Forelimb muscle (tissue), 1 donor: ENCODE measurements at places on chromosomes 1 and 21. TPM values are rescaled to one million over a fixed set of nuclear protein-coding genes. Genes with fewer than 3 reads are reported as not detected.

DNA sequence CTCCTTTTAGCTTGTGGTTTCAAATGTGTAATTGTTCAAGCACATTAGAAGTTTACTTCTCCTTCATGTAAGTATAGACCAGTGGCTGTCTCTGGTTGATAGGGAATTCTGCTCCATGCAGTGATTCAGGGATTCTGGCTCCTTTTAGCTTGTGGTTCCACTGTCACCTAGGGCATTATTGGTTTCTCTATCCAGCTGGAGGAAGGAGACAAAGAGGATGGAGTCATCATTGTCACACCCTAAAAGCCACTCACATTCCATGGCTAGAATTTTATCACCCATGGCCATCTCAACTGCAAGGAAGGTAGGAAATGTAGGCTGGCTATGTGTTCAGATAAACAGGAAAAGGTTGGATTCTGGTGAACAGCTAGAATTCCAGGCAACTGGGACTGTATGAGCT, 131.2 kb downstream of the URB2 start:
- DNase-seq: no peak

DNA sequence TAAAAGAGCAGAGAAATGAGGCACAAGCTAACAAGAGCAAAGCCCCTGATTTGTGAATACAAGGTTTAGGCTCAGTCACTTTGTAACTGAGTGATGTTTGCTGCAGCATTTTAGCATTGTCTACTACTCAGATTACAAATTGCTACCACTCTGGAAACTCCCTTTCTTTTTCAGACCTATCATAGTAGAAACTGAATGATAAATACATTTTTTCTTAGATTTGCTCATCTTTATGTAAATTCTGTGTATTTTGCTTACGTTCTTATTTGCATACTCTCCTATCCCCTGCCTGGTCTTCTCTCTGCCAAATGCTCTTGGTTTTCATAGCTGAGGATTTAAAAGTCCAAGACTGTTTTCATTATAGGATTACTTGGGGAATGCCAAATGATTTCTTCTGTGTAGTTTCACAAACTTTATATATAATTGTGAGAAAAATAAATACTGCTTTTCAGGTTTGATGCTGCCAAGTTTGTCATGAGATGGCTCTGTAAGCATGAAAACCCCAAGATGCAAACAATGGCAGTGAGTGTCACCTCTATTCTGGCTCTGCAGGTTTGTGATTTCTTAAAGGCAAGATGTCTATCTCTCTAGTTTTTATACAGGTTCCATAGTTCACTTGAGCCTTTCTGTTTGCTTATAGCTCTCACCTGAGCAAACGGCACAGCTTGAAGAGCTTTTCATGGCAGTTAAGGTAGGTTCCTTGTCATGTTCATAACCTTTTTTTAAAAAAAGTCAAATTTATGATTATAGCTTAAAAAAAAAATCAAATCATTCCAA, 24.7 kb downstream of the ZYG11A start:
- no peak for DNase-seq

- no peak for DNase-seq
These were observed 31.7 kb downstream of the EIF2D start for GRCh38 chr1:206580438-206581113.

The LY9 gene
- polyA plus RNA-seq: 0.34 TPM

The TNFRSF4 gene
- 3.2 TPM for polyA plus RNA-seq

GRCh38 chr1:226436855-226437491, 29.1 kb upstream of the PARP1 start:
- no peak for DNase-seq

The PRRX1 gene
- polyA plus RNA-seq: 167 TPM

DNA sequence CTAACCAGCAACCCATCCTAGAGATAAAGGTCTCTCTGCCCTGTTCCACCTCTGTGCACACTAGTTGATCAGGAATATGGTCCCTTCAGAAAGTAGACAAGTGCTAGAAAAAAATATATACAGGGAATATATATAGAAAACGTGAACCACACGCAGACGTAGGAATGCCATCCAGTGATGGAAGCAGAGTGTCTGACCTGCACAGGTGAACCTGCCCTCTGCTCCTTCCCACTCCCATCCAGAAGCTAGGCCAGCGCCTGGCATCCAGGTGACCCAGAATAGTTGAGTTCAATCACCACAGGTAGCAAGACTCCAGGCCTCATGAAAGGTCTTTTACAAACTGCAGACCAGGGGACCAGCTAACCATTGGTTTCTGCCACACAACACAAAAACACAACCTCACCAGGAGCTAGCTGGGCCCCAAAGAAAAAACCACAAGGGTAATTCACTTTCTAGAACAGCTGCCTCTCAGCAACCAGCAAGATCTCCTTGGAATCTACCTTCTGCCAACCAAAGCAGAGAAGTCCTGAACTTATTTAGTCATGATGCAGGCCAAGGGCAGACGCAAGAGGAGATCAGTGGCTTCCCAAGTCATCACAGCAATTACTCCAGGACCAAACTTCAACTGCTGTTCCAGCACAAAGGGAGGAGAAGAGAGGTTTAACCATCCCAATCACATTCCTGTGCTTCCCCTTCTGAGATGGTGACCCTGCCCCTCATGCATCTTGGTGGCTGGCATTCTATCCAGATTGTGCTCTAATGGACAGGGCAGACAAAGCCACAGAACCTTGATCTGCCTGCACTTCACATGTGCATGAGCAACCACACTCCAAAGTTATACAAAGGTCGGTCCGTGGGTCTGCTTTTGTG, 53.0 kb downstream of the GPR161 start:
- no peak for DNase-seq

DNA sequence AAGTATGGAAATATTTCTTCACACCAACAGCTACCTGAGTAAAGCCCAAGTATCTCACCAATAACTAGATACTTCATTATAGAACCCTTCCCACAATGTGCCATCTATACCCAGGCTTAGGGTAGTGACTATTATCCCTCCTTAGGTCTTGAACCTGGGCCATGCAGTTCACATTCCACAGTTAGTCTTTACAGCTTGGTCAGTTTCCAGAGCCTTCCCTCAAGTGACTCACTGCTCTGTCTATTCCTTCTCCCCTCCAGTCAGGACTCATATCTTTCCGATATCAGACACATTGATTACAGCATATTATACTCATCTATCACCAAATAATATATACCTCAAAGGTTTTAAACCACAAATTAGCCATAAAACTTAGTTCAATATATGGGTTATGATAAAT, 23.6 kb downstream of the VAMP4 start:
- DNase-seq: no peak

The PTGER3 gene
- polyA plus RNA-seq: 0.90 TPM

The KCNT2 gene
- polyA plus RNA-seq: 6.4 TPM

GRCh38 chr1:3114131-3114744, 45.2 kb downstream of the PRDM16 start:
- no peak for DNase-seq

The ST7L gene
- polyA plus RNA-seq: 13.1 TPM

The CD2 gene
- polyA plus RNA-seq: 0.29 TPM

The KIF2C gene
- 9.8 TPM for polyA plus RNA-seq

The TTC24 gene
- 0.32 TPM for polyA plus RNA-seq
